ENCODE measurements at places on chromosomes 1 and 21.

DNA sequence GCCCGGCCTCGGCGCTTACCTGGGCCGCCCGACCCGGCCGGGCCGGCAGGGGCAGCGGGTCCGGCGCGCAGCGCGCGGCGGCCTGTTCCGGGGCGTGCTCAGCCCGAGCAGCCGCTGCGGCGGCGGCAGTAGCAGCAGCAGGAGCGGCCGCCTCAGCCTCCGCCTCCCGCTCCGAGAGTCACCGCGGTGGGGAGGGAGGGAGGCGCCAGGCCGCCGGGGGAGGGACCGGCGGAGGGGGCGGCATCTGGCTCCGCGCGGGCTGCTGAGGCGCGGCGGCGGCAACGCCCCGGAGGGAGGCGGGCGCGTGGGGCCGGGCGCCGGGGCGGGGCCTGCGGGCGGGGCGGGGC, at the start of gene CTNNBIP1:
CTNNBIP1 (minus strand) TSS at position 194 of the 347 bp plus-strand sequence. CDS start 38,205 bp downstream, outside the sequence.
- no peak for DNase-seq

- no peak for DNase-seq
These were observed 2.0 kb upstream of the TNFRSF25 start for GRCh38 chr1:6467744-6468688.

GRCh38 chr21:33976082-33977016, 60.7 kb upstream of the ATP5PO start:
- DNase-seq: no peak

DNA sequence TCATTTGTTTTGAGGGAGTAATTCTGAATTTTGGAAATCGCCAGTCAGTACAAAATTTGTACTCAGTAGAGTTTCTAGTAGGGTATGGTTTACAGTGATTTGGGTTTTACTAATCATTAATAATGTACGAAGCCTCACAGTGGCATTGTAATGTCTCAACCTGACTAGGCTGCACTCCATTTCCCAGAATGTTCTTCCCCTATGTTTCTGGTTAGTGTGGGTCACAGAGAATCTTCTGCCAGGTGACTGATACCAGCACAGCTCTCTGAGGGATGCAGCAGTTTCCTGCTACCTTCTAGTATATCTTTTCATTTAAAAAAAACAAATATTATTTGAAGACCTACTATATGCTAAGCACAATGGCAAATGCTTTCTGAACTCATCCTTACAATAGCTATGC, 112.9 kb downstream of the PTPN14 start:
- DNase-seq: no peak

DNA sequence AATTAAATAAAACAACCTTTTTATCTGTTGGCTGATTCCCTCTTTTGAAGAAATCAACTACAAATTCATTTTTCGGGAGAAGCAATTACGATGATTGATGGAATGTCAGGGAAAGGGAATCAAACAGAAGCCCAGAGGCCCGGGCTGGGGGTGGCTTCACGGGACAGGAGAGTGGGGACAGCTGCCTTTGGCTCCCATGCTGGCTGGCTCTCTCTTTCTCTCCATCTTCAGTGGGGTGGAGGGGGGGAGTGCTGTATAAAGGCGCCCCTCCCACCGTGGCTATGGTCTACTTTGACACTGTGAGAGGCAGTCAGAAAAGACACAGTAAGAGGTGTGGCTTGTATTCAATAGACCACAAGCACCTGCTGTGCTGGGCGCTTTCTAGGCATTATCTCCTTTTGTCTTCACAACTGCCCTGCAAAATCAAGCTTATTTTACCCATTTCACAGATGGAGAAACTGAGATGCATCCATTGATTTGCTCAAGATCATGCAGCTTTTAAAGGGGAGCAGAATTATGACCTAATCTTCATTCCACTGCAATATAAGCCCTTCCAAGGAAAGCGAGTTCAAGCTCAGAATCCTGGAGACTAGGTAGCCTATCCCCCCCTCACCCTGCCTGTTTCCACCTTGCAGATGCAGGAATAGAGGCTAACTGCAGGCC, 92.9 kb downstream of the GRIK3 start:
- no peak for DNase-seq

DNA sequence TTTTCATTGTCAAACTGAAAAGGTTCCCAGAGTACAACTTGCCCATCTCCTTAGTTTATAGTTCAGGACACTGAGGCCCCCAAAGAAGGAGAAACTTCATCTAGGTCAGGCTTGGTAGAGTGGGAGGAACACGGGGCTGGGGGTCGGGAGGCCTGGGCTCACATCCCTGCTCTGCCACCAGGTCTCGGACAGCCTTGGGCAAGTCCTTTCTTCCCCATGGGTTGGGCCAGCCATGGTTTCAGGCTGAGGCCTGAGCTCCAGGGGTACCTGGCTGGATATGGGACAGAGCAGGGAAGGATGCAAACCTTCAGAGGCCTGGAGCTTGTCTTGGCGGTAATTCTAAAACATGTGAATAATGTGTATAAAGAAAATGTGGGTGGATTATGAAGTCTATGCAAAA, 17.0 kb downstream of the FOXO6 start:
- no peak for DNase-seq

DNA sequence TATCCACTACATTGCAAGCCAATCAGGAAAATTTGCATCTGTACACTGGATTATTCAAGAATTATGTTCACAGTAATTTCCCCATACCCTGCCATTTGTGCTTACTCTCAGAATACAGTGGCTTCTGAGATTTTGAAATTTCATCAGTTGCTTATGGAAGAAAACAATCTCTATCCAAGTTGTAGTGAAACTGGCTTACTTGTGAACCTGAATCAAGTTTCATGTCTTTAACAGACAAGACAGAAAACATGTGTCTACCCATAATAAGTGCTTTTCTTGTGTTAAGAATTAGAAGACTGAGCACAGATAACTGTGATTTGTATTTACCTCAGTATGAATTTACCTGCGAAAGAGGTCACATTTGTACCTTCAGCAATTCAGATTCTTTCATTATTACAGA, 672.7 kb upstream of the ADGRL2 start:
- DNase-seq: no peak

- DNase-seq: peak; percentile 15
These were observed 76.3 kb downstream of the NPHP4 start for GRCh38 chr1:5915587-5916571.

DNA sequence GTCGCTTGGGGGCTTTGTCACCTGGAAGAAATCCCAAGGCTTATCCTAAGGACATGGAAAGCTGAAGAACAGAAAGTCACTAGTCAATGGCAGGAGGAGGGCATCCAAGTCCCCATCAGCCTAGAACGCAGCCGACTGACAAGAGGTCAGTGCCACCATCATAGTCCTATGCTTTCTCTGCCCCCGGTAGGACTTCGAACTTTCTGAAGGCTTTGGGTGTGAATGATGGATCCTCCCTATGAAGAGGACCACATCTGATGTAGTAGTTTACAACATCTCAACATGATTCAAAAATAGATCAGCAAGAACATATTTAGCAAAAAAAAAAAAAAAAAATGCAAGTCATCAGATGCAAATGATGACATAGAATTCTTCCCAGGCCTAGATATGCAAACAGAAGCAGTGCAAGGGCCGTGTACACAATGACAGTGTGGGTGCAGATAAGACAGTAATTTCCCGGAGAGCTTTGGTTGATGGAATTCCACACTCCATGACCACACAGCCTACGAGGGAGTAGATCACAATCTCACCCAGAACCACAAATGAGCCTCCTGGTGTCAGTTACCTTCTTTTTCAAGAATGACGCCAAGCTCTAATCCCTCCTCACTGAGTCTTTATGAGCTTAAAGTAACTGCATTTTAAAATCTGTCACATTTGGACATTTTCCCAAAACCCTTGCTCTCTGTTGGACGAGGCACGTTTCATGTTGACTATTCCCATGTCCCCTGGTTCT, 88.2 kb downstream of the PSMG1 start:
- no peak for DNase-seq

GRCh38 chr1:172308577-172308976, 111.9 kb upstream of the C1orf105 start:
- no peak for DNase-seq

- no peak for DNase-seq
These were observed 234.7 kb downstream of the SETD4 start for GRCh38 chr21:35825370-35826353.

DNA sequence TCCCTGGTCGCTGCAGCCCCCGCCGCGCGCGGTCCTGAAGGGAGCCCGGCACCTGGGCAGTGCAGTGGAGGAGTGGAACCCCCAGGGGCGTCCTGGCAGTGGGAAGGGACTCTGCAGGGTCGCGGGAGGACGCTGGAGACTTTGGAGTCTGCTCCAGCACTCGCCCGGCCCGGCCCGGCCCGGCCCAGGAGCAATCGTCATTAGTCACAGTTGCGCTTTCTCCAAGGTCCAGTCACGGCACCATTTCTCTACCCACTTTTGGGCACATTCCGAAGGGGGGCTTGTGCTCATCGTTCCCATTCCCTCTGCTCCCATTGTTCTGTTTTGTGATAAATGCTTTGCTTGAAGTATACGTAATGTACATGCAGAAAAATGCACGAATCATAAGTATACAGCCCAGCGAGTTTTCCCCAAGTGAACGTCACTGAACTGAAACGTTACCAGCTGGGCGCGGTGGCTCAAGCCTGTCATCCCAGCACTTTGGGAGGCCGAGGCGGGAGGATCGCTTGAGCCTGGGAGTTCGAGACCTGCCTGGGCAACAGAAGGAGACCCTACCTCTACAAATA, 999 bp downstream of the THAP3 start:
- no peak for DNase-seq

DNA sequence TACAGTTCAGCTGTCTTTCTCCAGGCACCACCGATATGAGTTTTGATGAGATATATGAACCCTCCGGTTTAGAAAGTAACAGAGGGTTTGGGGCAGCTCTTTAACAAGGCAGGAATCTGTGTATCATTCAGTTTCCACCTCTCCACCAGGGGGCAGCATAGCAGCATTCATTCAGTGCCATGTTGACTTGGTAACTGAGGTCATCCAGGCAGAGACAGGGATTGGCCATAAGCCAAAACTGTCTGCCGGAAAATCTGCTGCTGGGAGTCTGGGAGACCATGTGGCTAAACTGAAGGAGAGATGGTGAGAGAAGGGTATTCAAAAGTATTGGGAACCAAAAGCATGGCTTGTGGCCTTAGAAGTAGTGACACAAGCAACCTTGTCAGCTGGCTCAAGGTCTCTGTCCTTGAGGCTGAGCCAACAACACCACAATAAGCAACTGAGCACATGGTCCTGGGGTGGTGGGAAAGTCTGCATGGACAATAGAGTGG, 98.5 kb downstream of the LMX1A start:
- DNase-seq: peak; percentile 25

- no peak for DNase-seq
These were observed 23.8 kb upstream of the PPP2R5A start for GRCh38 chr1:212261361-212261929.

GRCh38 chr1:84960371-84960770, 36.5 kb downstream of the MCOLN2 start:
- no peak for DNase-seq

DNA sequence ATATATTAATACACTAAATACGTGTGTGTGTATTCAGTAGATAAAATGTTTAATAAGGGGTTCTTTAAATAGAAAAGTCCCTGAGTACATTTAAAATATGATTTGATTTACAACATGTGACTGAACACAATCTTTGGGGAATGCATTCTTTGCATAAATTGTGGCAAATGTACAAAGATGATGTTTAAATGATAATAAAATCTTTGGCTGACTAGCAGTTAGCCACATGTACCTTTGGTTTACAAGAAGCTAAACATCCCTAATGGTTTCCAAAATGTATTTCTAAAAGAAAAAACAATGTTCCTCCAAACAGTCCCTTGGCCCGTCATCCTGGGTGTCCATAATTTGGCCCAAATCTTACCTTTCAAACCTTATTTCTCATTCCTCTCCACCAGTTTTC, 106.4 kb upstream of the MARK1 start:
- no peak for DNase-seq

DNA sequence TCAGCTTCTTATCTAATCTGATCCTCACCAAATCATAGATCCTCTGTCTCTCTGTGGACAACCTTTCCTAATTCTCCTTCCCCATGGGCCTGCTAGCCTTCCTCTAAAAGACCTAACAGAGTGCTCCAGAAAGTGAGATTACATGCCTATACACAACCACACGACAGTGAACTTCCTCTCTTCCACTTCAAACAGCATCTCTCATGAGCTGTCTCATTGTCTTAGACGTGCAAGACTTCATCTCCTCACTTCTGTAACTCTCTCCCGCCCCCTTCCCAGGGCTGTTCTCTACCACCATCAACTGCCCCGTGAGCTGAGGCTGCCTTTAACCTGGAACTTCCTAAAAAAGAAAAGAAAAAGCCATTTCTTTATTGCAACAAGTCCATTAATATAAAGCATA, 14.1 kb upstream of the A3GALT2 start:
- no peak for DNase-seq

DNA sequence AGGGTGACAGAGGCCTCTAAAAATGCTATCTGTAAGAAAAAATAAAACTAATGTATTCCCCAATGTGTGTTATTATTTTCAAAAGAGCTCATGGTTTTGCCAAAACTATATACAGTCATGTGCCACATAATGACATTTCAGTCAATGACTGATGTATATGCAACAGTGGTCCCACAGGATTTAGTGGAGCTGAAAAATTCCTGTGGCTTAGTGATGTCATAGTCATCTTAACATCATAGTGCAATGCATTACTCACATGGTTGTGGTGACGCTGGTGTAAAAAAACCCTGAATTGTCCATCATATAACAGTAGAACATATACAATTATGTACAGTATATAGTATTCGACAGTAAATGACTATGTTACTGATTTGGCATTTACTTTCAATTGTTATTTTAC, 172.4 kb downstream of the CACNA1E start:
- DNase-seq: no peak

DNA sequence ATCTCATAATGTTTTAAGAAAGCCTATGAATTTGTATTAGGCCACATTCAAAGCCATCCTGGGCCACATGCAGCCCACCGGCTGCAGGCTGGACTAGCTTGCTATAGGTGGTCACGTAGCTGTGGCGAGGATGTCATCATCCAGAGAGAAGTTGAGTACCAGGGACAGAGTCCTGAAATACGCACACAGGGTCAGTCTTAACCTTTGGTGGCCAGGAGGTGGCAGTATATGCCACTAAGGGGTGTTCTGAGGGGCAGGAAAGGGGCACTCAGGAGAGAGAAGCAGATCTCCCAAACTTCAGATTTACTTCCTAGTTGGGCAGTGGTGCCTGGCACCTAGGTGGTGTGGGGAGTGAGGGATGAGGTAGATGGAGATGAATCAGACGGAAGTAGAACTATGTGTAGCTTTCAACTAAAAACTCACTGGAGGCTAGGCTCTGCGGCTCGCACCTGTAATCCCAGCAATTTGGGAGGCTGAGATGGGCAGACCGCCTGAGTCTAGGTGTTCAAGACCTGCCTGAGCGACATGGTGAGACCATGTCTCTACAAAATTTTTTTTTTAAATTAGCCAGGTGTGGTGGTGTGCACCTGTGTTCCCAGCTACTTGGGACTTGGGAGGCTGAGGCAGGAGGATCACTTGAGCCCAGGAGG, 16.3 kb upstream of the CDK18 start:
- DNase-seq: peak; percentile 33

GRCh38 chr1:228279722-228280105, 71.9 kb downstream of the OBSCN start:
- no peak for DNase-seq

All from GM18507 (cell line).